ENCODE measurements at places on chromosomes 16 and 17. TPM values are rescaled to one million over a fixed set of nuclear protein-coding genes. Genes with fewer than 3 reads are reported as not detected.

KRTAP2-2 gene
- not detected for total RNA-seq

- DNase-seq: no peak
These were observed 26.7 kb upstream of the GPATCH8 start for GRCh38 chr17:44529864-44530263.

DNA sequence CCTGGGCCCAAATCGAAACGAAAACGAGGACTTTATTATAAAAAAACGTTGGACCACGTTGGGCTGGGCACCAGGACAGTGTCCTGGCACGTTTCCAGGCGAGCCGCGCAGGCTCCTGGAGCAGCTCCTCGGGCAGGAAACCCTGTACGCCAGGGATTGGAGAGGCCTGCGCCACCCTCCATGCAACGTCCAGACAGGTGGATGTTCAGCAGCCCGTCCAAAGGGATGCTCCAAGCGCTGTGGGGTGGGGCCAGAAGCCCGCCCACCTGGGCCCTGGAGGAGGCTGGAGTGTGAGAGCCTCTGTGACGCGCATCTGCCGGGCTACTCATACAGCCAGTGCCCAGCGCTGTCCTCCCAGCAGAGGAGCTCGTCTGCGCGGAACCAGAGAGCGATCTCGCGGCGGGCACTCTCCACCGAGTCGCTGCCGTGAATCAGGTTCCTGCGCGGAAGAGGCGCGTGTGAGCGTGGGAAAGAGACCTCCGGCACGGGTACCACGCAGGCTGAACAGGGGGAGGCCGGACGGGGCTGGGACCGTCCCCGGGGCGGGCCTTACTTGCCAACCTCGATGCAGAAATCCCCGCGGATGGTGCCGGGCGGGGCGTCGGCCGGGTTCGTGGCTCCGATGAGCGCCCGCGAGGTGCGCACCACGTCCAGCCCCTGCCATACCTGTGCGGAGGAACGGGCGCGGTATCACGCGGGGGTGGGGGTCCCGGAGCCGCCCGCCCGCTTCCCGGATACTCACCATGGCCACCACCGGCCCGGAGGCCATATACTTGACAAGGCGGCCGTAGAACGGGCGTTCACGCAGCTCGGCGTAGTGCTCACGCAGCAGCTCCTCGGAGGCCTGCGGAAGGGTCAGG, 785 bp downstream of the NME3 start:
- DNase-seq: no peak

DNA sequence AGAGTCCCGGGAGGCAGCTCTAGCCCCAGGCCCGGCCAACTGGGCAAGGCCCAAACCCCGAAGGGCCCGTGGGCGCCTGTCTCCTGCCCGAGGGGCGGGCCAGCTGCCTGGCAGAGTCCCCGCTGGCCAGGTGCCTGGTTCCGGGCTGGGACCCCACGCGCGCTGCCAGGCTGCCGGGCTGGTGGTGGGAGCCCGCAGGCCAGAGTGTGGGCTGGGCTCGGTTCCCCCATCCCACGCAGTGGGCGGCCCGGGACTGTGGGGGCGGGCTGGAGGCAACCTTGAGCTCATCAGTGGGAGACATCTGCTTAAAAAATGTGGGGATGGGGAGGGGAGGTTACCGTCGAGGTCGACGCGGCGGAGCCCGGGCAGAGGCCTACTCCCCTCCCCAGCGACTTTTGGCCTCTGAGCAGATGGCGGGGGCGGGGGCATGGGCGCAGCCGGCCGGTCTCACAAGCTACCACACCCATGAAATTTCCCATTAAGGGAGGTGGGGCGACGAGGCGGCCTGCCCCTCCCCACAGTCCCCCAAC, 176.4 kb upstream of the GSE1 start:
- DNase-seq: no peak

DNA sequence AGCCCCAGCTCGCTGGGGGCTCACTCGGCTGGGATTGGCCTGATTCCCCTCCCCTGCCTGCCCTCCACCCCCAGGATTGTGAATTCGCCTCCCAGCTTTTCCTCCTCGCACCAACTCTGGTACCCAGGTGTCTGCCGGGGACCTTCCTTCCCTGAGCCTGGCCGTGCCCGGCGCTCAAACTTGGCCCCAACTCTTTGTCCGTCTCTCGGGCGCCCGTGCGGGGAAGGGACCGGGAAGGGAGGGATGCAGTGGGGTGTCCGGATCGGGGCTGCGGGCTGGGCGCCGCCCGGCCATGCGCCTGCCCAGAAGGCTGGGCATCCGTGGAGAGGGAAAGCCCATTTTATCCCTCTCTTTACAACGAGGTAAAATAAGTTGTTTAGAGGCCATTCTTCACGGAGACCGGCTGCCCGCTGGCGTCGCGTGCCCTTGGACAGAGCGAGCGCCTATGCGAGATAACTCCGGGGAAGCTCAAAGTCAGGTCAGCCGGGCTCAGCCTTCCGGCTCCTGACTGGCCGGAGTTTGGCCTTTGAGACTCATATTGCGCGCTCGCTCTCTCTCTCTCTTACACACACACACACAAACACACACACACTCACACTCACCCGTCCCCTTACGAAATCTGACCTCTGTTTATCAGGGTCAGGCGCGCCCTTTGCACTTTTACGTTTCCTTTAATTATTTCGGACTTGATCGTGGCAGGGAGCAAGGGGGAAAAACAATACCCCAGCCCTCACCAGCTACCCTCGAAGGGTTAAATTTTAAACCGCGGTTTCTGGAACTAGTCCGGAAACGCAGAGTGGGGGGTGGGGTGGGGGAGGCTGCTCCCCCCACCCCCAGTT, 774 bp upstream of the MAF start:
- DNase-seq: no peak

DNA sequence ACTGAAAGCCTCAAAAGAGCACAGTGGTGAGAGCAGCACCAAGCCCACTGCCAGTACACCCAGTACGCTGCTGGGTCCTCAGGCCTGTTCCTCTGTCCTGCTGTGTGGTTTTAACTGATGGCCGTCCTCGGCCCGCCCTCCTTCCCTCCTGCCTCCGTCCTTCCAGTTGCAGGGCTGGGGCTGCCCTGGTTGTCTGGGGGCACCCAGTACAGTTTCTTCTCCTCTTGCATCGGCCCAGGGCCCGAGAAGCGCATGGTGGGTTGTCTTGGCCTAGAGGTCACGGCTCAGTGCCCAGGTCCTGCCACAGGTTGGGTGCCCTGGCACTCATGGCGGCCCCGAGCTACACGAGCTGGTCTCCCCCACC, 70.8 kb upstream of the KCTD5 start:
- no peak for DNase-seq

GRCh38 chr17:70968302-70968701, 799.0 kb downstream of the KCNJ2 start:
- no peak for DNase-seq

GRCh38 chr16:9557713-9558112, 466.3 kb downstream of the HAPSTR1 start:
- no peak for DNase-seq

DNA sequence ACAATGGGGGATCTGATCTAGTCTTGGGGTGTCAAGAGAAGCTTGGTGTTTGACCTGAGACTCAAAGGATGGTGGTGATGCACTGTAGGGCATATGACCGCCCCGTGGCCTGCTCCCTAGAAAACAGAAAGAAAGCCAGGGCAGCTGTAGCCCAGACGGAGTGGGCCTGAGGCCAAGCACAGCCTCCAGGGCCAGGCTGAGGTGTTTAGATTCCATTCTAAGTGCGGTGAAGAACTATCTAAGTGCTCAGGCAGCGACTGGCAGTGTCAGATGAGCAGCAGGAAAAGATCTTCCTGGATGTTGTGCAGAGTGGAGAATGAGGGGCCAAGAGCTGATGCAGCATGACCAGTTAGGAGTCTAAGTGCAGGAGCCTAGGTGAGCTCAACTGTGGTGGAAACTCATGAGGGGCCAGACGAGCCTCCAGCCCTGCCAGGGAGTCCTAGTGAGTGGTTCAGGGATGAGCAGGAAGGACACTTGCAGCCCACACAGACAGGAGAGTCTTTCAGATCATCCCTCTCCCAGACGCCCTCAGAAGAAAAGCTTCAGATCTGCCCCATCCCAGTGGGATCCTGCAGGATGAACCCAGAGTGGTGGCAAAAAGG, 314.2 kb upstream of the CCL2 start:
- no peak for DNase-seq

DNA sequence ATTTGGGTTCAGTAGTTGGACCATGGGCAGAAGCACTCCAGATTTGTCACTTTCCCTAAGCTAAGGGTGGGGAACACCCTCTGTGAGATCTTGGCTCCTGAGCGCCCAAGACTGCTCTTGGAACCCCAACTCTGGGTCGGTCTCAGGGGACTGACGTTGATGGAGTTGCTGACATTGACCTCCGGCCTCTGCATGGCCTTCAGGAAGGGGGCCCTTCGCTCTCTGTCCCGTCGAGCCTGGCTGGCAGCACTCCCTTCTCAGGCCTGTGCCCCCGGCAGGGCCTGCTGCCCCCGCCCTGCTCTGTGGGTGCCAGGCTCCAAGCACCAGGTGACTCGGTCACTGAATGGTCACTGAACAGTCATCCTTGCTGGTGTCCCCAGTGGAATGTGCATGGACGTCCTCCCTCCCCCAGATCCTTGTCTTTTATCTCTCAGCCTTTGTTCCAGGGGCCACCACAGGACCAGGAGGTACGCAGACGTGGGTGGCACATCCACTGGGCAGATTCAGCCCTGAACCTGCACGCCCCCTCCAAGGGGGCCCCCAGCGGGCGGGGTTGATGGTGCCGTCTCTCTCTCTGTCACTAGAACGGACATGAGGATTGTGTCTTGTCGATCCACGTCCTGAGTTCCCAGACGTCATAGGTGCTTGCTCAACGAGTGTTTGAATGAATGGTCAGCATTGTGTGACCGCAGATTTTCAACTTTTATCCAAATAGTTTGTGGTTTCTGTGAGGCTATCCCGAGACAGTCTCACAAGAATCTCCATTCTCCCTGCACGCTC, 314.5 kb downstream of the SEC14L1 start:
- DNase-seq: no peak

DNA sequence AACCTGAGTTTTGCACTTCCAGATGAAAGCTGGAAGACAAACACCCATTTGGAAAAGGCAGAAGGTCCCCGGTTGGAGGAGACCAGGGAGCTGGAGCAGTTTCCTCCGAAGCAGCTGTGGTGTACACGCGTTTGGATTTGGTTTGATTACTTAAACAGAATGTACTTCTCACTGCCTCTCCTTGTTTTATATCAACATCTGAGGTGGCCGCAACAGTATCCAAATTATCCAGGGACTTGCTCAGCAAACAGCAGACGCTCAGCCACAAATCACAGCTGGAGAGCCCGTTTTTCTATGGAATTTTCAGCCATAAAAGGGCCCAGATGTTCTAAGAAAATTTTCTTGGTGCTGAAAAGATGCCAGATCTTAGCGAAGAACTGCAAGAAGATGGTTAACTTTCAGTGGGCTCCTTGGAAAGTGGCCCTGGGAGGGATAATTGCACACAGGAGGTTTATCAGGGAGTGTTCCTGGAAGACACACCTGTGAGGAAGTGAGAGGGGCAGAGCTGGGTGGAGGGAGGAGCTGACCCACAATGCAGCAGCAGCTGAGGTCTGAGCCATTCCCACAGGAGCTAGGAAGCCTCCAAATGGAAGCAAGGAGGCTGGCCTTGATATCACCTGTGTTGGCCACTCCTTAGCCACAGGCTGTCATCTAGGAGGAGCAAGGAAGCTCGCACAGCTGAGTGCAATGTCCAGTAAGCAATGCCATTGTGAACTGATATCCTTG, 28.9 kb upstream of the CDH5 start:
- no peak for DNase-seq

DNA sequence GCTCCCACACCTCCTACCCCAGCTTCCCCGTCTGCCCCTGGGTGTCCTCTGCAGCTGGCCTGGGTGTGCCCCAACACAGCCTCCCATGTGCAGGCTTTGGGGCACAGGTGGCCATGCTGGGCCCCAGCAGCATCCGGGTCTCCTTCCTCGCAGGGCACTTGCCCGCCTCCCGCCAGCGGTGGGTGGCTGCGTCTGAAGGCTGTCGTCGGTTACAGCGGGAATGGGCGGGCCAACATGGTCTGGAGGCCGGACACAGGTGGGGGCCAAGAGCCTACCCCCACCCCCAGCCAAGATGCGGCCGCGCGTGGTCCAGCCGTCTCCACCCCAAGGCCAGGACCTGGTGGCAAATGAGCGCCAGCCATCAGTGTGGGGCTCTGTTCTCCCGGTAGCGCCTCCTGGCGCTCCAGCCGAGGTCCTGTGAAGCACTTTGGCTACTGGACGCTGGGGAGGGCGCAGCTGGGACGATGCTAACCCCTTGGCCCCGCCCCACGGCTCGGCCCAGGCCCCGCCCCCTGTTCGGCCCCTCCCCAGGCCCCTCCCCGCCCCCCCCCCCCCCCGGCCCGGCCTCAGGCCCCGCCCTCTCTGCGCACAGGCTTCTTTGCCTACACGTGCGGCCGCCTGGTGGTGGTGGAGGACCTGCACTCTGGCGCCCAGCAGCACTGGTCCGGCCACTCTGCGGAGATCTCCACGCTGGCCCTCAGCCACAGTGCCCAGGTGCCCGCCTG, 7.3 kb upstream of the RHOT2 start:
- DNase-seq: no peak

DNA sequence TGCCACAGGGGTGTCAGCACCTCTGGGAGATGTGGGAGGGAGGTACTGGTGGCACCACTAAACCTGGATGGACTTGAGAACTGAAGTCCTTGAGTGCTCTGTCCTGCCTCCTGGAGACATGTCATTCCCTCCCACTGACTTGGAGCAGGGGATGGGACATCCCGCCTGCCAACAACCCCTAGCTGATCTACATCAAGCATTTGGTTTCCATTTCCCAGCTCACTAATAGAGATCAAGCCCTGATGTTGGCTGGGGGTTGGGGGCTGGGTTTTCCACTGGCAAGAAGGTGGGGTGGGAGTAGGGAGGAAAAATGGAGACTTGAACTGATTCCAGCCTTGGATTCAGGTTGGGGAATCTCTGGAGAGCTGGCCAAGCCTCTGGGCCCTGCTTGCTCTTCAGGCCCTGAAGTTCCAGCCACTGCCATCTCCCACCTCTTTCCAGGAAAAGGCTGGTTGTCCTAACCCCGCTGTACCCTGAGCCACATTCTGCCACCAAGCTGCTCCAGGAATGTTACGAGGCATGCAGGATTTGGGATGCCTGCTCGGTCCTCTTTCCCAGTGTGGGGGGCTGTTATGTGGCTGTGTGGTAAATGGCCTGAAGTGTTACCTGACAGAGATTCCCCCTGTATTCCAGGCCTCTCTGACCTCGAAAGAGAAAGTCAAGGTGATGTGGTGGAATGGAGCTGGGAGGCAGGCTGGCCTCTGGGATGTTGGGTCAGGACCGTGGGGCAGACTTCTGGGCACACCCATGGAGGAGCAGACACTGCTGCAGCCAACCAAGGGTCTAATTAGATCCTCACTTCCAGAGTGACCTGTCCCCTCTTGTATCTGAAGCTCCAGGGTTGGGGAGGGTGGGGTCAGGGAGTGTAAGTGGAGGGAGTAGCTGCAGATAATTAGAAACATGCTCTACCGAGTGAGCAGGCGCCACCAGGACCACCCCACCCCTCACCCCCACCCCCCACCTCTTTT, 16.7 kb downstream of the IGFBP4 start:
- no peak for DNase-seq

DNA sequence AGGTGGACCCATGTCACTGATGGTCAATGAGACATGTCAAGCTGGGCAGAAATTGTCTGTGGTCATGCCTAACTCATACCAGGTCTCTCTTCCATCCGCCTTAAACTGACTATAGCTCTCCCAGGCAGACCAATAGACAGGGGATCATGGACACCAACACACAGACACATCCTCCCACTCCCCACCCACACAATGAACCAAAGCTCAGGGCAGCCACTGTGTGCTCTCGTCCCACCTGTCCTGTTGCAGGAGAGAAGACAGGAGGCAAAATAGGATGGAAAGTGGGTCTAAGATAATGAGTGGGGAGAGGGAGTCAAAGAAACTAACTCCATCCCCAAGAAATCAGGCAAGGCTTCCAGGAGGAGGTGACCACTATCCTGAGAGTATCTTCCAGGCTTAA, 3.2 kb downstream of the PYY start:
- no peak for DNase-seq

GRCh38 chr16:72434159-72434558, 262.2 kb upstream of the PMFBP1 start:
- no peak for DNase-seq

Data from urinary bladder (tissue), 4 donors.